ENCODE measurements at places on chromosomes 6 and 20.

- DNase-seq: peak; percentile 27
Measured at GRCh38 chr6:1609648-1610496, at the start of gene FOXC1. Gene FOXC1, plus strand, starts transcription at chr6:1609915. Its CDS starts 531 bp downstream, at chr6:1610446.

- no peak for DNase-seq
Measured at GRCh38 chr20:37383229-37383989, 37.5 kb downstream of the SRC start.

DNA sequence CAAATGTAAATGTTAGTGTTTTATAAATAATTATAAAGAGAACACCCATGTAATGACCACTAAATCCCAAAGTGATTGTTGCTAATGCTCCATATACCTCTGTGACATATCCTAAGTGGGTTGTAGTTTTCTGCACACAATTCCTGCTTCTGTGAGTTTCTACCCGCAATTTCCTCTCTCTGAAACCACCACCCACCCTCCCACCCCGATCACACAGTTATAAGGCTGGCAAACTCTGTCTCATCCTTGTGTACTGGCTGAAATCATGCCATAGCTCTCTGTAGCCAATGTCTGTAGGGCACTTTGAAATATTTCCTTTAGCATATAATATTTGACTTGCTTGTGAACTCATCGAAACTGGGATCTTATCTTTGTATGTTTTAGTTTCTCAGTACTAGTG is 236.6 kb downstream of the PLCB1 start:
- DNase-seq: no peak

DNA sequence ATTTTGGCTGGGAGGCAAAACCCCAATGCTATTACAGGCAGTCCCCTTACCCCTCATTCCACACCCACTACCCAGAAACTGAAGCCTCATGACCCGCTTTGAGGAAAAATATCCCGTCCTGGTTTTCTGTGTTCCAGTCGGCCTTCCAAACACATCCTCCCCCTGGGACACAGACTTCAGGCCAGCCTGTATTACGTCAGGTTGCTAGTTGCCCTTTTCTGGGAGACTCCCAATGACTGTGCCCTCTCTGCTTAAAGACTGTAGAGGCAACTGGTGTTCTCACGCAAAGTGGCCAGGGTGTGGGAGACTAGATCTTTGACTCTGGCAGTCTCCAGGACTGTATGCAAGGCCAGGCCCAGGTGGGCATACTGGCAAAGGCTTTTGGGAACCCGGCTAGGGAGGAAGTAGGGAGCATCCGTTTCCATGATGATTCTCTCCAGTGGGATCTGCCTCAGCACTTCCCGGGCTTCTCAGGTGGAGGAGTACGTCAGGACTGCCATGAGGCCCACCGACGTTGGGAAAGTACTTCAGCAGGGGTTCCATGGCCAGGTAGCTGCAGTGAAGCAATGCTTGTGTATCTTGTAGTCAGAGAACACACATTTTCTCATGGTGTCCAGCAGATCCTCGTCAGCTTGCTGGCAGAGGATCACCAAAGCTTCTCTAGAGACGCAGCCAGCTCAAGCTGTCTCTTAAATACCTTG is 34.9 kb downstream of the DYNLT1 start:
- no peak for DNase-seq

- no peak for DNase-seq
Measured at GRCh38 chr6:7777074-7777473, 51.2 kb downstream of the BMP6 start.

DNA sequence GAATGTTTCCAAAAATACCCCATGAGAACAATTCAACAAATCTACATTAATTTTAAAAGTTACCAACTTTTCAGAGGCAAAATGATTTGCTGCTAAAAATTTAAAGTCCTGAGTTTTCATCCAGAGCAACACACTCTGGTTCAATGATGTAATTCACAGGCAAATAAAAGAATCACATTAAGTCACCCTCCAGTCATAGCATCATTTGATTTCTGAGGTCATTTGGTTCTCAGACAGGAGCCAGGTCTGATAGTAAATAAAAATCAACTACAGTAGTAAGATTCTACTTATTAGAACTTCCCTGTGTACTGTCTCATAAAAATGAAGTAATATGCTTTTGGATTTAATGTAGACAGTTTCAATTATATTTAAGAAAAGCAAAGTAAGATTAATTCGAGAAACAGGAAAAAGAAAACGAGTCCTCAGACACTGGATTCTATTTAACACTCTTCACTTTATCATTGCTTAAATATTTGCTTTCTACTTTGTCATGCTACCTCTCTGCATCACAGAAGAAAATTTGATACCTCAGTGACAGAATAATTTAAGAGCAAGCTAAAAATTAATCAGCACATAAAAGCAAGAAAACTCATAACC is 25.8 kb downstream of the MAP7 start:
- DNase-seq: no peak

DNA sequence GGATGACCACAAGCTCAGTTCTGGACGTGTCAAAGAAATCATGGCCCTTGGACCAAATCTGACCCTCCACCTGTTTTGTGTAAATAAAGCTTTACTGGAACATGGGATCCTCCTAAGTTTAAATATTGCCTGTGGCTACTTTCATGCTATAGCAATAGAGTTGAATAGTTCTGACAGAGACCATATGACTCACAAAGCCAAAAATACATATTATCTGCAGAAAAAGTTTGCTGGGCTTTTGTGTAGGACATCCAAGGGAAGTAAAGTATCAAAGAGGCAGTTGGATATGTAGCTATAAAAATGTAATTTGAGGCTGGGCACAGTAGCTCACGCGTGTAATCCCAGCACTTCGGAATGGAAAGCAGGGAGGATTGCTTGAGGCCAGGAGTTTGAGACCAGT is 78.9 kb downstream of the TOX2 start:
- no peak for DNase-seq

DNA sequence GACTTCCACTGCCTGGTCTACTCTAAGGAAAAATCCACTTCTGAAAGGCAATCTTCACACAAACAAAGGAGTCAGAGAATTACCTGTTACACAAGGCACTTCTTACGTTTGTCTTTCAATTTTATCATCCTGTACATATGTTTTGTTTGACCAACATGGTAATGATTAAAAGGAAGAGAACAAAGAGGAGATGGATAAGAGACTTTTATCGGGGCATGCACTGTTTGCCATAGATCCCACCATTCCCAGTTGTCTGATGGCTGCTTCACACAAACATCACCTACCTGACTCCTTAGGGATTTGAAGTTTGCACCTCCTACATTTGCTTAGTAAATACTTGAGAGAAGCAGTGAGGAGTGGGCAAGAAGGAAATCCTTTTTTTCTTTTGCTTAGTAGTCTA is 87.1 kb downstream of the BFSP1 start:
- DNase-seq: no peak

DNA sequence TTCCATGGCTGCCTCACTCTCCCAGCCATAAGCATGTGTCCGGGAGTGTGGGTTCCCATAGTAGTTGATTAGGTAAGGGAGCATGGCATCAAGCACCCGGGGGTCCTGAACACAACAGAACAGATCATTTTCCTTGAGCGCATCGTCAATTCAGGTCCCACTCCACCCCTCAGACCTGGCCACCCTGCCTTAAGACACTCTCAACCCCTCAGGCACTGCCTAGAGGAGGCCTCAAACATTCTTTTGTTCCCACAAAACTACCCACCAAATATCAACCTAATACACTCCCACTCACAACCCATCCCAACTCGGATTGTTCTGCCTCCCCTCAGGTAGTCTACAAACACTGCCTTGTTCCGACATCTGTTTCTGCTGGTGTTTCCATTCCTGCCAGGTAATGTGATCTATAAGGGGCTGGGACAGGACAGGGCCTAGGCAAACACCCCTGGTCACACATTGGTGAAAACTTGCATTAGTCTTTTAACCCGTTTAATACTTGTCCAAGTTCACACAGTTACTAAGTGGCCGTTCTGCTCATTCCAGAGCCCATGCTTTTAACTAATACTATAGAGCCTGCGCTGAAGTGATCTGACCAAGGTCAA is 1.4 kb downstream of the NFS1 start:
- DNase-seq: no peak

DNA sequence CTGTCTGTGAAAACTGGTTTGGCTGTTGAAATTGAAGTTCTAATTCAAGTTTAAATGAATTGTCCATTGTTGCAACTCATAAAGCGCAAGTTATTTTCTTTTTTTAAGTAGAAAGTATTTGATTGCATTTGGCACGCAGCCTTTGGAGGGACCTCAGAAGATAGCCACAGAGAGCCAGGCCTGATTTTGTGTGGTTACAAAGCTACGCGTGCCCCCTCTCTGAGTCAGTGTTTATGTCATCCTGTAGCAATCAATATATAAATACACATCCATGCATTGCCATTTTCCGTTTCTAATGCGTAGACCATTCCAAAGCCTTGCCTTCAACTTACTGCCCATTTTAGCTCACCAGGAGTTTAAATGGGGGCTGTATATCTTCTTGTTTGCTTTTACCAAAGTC is 173.2 kb downstream of the TMEM242 start:
- no peak for DNase-seq

DNA sequence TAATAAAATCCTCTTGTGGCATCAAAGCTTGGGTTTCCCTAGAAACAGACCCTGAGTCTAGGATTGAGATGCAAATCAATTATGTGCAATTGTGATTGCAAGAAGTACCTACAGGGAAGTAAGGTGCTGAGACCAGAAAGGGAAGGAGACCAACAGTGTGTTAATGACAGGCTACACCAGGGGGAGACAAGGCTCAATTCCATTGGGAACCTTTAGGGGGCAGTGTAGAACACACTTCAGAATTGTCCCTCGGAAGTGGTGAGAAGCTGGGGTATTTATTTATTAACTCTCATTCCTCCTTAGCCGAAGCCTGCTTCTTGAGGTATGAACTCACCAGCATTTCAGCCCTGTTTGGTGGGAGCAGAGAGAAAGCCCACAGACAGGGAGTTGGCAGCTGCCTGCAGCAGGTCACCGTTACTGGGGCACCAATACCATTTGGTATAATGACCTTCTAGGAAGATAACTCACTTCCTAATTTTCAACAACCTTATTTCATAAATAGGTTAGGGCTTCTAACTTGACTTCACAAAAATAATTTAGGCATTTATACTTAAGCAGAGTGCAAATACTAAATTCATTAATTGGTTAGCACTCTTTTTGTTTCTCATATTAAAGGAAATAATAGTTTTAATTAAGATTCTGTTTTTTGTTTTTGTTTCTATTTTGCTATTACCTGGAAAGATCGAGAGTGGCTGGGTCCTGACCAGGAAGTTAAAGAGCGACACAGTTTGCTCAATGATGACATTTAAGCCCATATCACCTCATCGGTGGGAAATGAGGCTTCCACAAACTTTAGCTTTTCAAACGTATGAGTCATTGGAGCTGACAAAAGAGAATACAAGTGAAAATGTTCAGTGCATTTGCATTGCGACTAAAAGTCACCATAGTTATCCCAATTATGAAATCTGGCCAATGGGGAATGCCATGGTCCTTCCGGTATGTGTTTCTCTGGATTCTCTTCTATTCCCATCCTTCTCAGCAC is 94.8 kb downstream of the BTBD3 start:
- peak; percentile 81 for DNase-seq

DNA sequence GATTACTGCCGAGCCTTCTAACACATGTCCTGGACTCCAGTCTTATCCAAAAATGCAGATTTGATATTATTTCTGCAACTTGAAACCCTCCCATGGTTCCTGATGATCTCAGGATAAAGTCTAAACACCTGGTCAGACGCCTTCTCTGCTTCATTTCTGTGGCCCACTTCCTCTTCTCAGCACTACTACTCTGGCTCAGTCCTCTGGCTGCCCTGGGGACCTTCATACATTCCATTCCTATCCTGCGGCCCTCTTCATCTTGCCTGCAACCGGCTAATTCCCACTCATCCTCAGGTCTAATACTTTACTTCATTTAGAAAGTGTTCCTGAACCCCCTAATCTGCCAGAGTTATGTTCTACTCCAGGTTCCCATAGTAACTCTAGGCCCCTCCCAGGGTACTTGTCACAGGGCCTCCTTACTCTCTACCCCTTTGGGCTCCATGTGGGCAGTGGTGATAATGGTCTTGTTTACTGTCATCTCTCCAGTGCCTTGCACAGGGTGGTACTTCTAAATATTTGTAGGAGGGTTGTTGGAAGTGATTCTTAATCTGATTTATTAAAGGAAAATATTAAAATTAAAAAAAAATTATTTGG is 18.9 kb downstream of the MAN1A1 start:
- DNase-seq: no peak
